HFFc6 (cell line): ENCODE measurements at places on chromosomes 6 and 20. TPM values are rescaled to one million over a fixed set of nuclear protein-coding genes. Genes with fewer than 3 reads are reported as not detected.

- no peaks in the 10 kb centered on the region for H3K36me3 ChIP-seq
- H3K4me1 ChIP-seq, result peaks cover 19% of the 10 kb centered on the region
- peak overlapping the region; percentile 84 for H3K27ac ChIP-seq
- H3K27me3 ChIP-seq, result peaks cover 5% of the 10 kb centered on the region
Measured at GRCh38 chr6:27495386-27496135, 22.7 kb upstream of the ZNF184 start.

DNA sequence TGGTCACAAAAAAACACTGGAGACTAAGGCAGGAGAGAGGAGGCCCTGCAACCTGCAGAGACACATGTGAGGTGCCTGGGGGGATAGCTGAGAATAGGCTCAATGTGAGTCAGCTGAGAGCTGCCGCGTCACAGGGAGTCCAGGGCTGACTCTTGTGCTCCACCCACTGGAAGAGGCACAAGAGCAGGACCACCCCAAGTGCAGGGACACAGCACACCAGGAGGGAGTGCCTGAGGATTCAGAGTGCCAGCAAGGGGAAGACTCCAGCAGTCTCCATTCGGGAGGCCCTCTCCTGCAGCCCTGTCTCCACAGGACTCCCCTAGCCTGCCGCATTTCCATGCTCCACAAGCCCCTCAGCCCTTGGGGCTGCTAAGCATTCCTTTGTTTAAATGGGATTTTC, 105.5 kb downstream of the HUS1B start:
- no peaks in the 10 kb centered on the region for H3K27me3 ChIP-seq
- no peak overlapping the region for H3K4me3 ChIP-seq
- no peak overlapping the region for H3K27ac ChIP-seq
- no peak for DNase-seq
- H3K36me3 ChIP-seq, result no peaks in the 10 kb centered on the region
- H3K4me1 ChIP-seq, result no peaks in the 10 kb centered on the region

The DEFB115 gene
- not detected in 3 replicates for total RNA-seq

The FLRT3 gene
- not detected in 3 replicates for total RNA-seq
